ENCODE measurements at places on chromosomes 5 and 9.

GRCh38 chr5:106796081-106796480 is 874.7 kb downstream of the EFNA5 start:
- no peak for DNase-seq

GRCh38 chr5:5979377-5979760 is 399.0 kb downstream of the MED10 start:
- no peak for DNase-seq

DNA sequence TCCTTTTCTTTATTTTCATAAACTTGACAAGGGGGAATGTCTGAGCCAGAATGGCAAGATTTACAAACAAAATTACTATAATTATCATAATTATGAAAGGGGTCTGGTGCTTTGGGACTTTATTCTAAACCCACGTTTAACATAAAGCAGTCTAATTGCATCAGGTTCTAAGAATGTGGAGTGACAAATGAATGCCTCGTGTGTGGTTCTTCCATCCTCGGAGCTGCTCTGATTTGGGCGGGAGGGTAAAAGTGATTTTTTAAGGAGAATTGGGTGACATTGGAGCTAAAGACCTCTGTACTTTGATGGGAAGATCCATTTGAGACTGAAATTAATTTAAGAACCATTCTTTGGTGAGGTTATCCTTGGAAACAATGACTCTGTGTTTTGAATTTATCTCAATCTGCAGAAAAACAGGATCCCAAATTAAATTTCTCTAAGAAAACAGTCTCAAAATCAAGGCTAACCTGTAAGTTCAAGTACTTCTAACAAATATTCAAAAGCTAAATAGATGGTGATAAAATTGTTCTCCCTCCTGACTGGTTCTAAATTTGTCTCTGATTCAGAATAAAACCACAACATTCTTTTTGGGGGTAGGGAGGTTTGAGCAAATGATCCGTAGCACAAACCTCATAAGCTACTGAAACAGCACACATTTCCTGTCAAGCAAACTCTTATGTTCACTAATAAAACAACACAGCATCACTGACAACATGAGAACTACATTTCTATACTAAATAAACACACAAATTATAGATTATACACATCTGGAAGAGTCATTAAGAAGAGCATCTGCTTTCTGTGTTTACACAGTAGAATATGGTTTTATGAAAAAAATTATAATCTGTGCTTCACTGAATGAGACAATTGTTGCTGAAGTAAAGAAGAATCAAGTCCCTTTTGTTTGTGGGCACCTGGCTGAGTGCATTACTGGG is 85.5 kb downstream of the DCP2 start:
- DNase-seq, result peak; percentile 59

- DNase-seq, result no peak
Observed at GRCh38 chr5:116733991-116734975, 159.7 kb upstream of the SEMA6A start.

- DNase-seq, result no peak
Observed at GRCh38 chr5:96863949-96864584, 12.2 kb upstream of the ERAP2 start.

DNA sequence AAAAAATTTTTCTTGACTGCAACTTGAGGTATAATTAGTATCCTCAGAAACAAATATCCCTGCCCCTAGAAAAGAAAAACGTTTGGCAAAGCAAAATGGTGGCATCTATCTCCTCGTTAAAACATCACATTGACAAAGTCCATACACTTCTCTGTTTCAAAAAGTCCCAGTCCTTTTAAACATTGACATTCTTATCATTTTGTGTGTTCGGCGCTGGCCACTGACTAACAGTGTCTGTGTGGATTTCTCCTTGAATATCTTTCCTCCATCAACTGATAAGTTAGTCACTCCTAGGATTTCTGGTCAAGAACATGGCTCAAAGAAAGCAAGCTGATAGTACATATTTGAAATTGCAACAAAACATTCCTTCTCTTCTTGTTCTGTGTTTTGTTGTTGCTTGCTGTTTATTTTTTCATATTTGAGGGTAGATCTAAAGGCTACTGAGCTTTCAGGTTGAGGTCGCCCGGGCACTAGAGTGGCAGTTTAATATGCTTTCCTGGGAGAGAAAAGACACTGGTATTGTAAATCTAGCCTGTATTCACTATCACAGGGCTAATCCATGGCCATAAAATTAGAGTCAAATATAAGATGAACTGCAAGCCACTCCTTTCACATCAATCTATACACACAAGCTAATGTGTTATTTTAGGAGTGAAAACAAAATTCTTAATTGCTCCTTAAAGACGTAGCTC is 8.5 kb upstream of the PPIC start:
- no peak for DNase-seq

GRCh38 chr5:125057912-125058826 is 311.7 kb upstream of the ZNF608 start:
- DNase-seq, result no peak

GRCh38 chr5:36721664-36722235 is 115.3 kb downstream of the SLC1A3 start:
- DNase-seq, result no peak

GRCh38 chr5:154727361-154727760 is 27.8 kb upstream of the LARP1 start:
- no peak for DNase-seq

GRCh38 chr5:32251871-32252458 is 60.8 kb downstream of the MTMR12 start:
- DNase-seq, result no peak

- no peak for DNase-seq
Observed at GRCh38 chr5:135237748-135238103, 161.3 kb downstream of the MACROH2A1 start.

DNA sequence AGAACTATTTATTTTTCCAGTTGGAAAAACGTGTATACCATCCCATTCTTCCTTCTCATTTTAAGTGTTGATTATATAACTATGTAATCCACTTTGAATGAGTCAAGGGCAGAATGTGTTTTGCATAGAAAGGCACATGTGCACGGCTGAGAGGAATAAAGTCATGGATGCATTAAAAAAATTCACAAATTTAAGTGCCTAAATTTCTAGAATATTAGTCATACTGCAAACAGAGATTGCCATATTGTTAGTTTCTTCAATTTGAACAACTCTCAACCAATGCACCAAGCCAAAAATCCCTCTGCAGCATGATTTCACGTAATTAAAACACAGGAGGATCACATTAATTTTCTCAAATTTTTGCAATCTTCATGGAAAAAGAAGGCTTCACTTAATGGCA is 166.3 kb downstream of the MPDZ start:
- no peak for DNase-seq

Measured in AG08396 (cell line).